ENCODE measurements at places on chromosomes 7 and 10. TPM values are rescaled to one million over a fixed set of nuclear protein-coding genes. Genes with fewer than 3 reads are reported as not detected.

TRIM74 gene
- not detected for total RNA-seq

ABCB1 gene
- total RNA-seq, result 1.4 TPM

GRCh38 chr7:105019269-105019668 is 5.3 kb downstream of the KMT2E start:
- peak overlapping the region; percentile 17 for H3K4me3 ChIP-seq
- DNase-seq, result no peak
- peaks cover 61% of the 10 kb centered on the region for H3K4me1 ChIP-seq

AOAH gene
- total RNA-seq, result 22.6 TPM

DNA sequence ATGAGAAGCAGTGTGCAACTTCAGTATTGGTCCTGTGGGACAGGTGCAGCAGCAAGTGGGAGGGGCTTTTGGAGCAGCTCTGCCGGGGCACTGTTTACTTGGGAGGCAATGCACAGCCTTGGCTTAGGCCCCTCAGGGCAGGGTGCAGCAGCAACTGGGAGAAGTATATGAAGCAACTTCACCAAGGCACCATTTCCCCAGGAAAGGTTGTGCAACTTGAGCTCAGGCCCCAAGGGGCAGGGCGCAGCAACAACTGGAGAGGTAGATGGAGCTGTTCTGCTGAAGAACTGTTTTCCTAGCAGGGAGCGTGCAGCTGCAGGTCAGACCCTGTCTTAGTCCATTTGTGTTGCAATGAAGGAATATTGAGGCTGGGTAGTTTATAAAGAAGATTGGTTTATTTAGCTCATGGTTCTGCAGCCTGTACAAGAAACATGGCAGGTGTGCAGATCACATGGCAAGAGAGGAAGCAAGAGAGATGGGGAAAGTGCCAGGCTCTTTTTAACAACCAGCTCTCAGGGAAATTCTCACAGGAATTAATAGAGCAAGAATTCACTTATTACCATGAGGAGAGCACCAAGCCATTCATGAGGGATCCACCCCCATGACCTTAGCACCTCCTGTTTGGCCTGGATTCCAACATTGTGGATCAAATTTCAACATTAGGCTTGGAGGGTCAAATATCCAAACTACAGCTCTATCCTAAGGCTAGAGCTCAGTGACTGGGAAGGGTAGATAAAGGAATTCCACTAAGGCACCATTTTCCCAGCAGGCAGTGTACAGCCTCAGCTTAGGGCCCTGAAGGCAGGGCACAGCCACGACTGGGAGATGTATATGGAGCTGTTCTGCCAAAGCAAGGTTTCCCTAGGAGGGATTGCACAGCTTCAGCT is 10.9 kb downstream of the GPR141 start:
- H3K4me3 ChIP-seq, result no peak overlapping the region
- H3K36me3 ChIP-seq, result no peaks in the 10 kb centered on the region
- DNase-seq, result no peak
- no peak overlapping the region for H3K27ac ChIP-seq

DNA sequence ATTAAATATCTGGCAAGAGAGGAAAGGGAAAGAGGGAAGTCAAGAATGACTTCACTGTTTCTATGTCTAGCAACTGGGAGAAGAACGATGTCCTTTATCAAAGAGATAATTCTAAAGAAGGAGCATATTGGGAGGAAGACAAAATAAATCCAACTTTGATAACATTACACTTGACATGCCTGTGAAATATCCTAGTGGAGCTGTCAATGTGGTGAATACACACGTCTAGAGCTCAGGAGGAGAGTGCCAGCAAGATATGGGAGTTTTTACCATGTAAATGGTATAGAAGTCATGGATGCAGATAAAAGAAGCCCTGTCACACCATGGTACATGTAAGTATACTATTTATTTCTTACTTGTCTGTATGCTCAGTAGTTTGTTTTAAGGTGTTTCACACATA is 356.7 kb downstream of the HPSE2 start:
- H3K36me3 ChIP-seq, result no peaks in the 10 kb centered on the region
- H3K27me3 ChIP-seq, result no peaks in the 10 kb centered on the region
- no peak for DNase-seq

- no peaks in the 10 kb centered on the region for H3K36me3 ChIP-seq
- H3K27ac ChIP-seq, result no peak overlapping the region
- no peak overlapping the region for H3K4me3 ChIP-seq
- H3K4me1 ChIP-seq, result no peaks in the 10 kb centered on the region
- DNase-seq, result no peak
Measured at GRCh38 chr7:68868978-68869377, 729.3 kb upstream of the AUTS2 start.

- no peaks in the 10 kb centered on the region for H3K27me3 ChIP-seq
- no peak overlapping the region for H3K4me3 ChIP-seq
- H3K36me3 ChIP-seq, result no peaks in the 10 kb centered on the region
- H3K4me1 ChIP-seq, result peaks cover 42% of the 10 kb centered on the region
- peak overlapping the region; percentile 80 for H3K27ac ChIP-seq
Measured at GRCh38 chr7:44638611-44639557, 32.5 kb downstream of the OGDH start.

DNA sequence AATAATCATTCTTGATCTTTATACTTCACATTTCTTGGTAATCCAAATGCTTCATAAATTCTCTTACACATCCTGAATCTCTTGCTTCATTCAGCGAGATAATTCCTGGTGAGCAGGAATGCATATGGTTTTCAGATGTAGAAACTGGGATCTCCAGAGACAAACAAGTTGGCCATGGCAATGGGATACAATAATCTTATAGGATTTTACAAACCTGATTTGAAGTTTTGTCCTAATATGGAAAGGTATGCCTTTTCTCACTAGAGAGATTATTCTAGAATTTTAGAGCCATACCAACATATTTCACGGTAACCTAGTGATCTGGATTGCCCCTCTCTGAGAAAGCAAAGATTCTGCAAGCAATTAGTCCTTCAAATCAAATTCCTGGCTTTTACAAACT is 13.1 kb upstream of the TRDMT1 start:
- peak overlapping the region; percentile 97 for H3K27ac ChIP-seq
- peak overlapping the region; percentile 45 for H3K4me3 ChIP-seq
- peaks cover 70% of the 10 kb centered on the region for H3K4me1 ChIP-seq
- H3K27me3 ChIP-seq, result no peaks in the 10 kb centered on the region

GRCh38 chr7:106037489-106038176 is 74.5 kb downstream of the SYPL1 start:
- no peak overlapping the region for H3K4me3 ChIP-seq

DNA sequence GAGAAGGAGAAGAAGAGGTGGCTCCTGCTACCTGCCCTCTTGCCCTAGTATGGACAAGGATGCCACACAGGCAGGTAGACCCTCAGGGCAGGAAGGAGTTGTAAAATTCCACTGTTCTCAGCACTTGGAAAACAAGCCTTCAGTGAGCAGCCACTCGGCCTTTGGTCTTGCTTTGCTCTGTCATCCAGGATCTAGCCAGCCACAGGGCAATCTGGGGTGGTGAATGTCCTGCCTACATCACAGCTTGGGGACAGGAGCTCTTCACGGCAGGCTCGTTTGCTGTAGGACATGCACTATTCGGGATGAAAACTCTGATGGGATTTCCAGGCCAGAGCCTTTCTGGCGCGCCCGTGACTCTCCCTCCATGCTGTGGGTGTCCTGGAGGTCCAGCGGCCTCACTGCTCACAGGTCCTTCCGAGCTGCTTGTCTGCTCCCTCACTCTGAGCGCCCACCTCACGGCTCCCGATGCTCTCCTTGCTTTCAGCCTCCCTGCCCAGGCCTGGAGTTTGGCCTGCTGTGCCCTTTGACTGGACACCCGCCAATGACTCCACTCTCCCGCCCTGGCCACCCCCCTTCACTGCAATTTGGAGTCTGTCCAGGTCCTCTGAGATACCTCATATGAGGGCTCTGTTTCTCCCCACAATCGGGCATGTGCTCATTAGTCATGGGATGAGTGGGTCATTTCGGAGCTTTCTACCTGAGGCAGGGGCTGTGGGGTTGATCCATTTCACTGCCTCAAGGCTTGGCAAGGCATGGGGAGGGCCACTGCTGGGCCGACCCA is 227.2 kb upstream of the GRB10 start:
- no peak overlapping the region for H3K4me3 ChIP-seq
- no peaks in the 10 kb centered on the region for H3K36me3 ChIP-seq
- H3K27ac ChIP-seq, result no peak overlapping the region
- no peaks in the 10 kb centered on the region for H3K27me3 ChIP-seq
- DNase-seq, result no peak

GRCh38 chr7:102119213-102119651 is 167.4 kb upstream of the SH2B2 start:
- H3K27me3 ChIP-seq, result no peaks in the 10 kb centered on the region
- H3K36me3 ChIP-seq, result peaks cover 13% of the 10 kb centered on the region
- DNase-seq, result no peak
- no peak overlapping the region for H3K4me3 ChIP-seq
- no peak overlapping the region for H3K27ac ChIP-seq
- peaks cover 13% of the 10 kb centered on the region for H3K4me1 ChIP-seq

CDC14C gene
- not detected for total RNA-seq

DNA sequence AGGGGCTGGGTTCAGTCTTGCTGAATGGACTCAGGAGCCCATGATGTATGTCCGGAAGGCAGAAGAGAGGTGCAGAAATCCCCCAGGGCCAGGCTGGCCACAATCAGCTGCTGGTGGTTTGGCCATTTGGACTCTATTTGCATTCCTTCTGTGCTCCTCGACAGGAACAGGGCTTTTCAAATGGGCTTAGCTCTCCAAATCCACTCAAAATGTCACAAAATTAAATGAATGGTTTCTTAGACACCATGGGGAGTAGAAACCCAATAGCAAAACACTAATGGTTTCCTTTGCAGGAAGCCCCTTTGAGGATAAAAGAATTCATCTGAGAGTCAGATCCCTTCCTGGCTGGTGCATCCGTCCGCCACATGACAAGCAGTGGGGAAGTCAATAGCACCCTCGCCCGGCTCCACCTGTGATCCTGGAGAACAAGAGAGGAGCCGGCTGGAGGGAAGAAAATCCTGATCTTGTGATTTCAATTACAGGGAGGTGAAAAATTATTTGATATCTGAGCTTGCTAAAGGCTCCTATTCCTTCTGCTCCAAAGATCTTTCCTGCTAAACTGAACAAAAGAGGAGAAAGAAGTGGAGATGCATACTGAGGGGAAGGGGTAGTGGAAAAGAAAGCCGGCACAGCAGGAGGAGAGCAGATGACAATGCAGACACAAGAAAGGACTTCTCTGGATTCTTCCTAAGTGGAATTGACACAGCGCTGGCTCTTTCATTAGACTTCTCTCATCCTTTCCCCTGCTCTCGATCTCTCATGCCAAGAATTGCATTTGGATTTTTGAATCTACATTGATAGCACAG is 190.7 kb downstream of the C7orf25 start:
- H3K4me1 ChIP-seq, result no peaks in the 10 kb centered on the region
- H3K27me3 ChIP-seq, result no peaks in the 10 kb centered on the region
- DNase-seq, result no peak
- H3K4me3 ChIP-seq, result no peak overlapping the region

DNA sequence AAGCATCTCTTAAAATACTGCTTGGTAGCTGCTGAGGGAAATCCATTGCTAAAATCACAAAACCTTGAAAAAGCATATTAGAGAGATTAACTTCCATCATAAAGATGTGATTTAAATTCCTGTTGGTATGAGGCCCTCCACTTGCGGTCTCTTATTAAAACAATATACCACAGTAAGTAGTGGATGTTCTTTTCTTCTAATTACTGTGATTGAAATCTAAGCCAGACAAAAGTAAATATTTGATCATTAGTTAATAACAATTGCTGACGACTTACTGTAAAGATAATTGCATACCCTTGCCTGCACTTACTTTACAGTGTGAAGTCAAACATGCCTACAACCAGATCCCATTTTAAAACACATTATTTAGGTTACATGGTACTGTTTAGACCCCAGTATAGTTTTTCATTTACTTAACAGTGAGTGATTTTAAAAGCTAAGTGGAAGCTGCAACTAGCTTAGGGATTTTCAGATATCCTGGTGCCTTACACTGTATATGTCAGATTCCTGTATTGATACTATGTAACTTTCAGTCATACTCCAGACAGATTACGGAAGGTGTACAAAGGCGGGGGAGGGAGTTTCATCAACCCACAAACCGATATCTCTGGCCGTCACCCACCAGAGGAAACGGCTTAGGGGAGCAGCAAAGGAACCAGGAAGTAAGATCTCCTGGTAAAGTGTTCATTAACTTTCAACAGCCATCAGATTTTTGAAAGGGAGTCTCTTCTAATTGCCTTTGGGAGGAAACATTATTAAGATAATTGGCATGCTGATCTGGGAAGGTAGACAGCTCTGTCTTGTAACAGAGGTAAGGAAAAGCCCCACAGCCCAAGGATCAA is 986 bp downstream of the NRP1 start:
- H3K27ac ChIP-seq, result peak overlapping the region; percentile 92
- DNase-seq, result no peak
- H3K4me1 ChIP-seq, result peaks cover 40% of the 10 kb centered on the region
- H3K36me3 ChIP-seq, result no peaks in the 10 kb centered on the region
- no peaks in the 10 kb centered on the region for H3K27me3 ChIP-seq
- peak overlapping the region; percentile 94 for H3K4me3 ChIP-seq

- H3K27ac ChIP-seq, result no peak overlapping the region
- H3K36me3 ChIP-seq, result no peaks in the 10 kb centered on the region
- H3K4me1 ChIP-seq, result peaks cover 29% of the 10 kb centered on the region
- no peak for DNase-seq
- H3K27me3 ChIP-seq, result peaks cover 50% of the 10 kb centered on the region
- peak overlapping the region; percentile 68 for H3K4me3 ChIP-seq
Measured at GRCh38 chr7:27184337-27185012, 557 bp downstream of the HOXA11 start.

VENTX gene
- 5.1 TPM for total RNA-seq

DNA sequence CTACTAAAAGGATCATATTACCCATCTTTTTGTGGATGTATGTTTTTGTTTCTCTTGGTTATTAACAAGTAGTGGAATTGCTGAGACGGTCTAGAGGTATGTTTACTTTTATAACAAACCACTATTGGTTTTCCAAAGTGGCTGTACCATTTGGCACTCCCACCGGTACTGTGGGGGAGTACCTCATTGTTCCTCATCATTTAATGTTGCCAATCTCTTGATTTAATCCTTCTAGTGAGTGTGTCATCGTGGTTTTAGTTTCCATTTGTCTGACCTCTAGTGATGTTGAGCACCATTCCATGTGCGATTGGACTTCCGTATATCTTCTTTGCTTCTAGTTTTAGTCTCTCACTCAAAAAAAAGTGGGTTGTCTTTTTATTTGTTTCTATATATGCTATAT is 50.4 kb downstream of the RBM33 start:
- H3K4me3 ChIP-seq, result no peak overlapping the region
- H3K27me3 ChIP-seq, result no peaks in the 10 kb centered on the region
- no peak for DNase-seq
- no peak overlapping the region for H3K27ac ChIP-seq
- H3K4me1 ChIP-seq, result peaks cover 3% of the 10 kb centered on the region

- DNase-seq, result no peak
- H3K4me3 ChIP-seq, result no peak overlapping the region
- no peaks in the 10 kb centered on the region for H3K27me3 ChIP-seq
- no peaks in the 10 kb centered on the region for H3K4me1 ChIP-seq
- no peak overlapping the region for H3K27ac ChIP-seq
Measured at GRCh38 chr10:102559764-102560163, 56.0 kb downstream of the SUFU start.

GRCh38 chr10:28427376-28427775 is 105.5 kb upstream of the WAC start:
- H3K4me3 ChIP-seq, result no peak overlapping the region
- H3K27ac ChIP-seq, result no peak overlapping the region
- no peaks in the 10 kb centered on the region for H3K36me3 ChIP-seq

All from thoracic aorta (tissue), 2 donors.